ENCODE measurements at places on chromosomes 12 and 14.

DNA sequence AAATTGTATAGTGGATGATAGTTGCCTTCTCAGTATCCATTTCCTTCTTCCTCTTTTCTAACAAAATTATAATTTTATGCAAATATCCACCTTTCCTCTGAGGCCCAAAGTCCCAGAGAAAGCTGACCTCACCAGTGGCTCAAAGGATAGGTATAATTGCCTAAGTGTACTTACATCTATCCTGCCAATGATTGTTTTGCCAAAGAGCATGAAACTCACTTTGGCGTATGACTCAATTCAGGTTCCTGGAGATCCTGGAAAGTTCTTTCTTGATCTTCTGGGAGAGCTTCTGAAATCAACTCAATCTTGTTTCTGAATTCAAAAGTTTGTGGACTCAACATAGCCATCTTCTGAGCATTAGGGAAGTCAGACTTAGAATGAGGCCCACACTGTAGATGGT, 10.5 kb upstream of the RBM25 start:
- no peak for DNase-seq

- DNase-seq, result no peak
These were observed 199.7 kb upstream of the LMNTD1 start for GRCh38 chr12:25752710-25753309.

DNA sequence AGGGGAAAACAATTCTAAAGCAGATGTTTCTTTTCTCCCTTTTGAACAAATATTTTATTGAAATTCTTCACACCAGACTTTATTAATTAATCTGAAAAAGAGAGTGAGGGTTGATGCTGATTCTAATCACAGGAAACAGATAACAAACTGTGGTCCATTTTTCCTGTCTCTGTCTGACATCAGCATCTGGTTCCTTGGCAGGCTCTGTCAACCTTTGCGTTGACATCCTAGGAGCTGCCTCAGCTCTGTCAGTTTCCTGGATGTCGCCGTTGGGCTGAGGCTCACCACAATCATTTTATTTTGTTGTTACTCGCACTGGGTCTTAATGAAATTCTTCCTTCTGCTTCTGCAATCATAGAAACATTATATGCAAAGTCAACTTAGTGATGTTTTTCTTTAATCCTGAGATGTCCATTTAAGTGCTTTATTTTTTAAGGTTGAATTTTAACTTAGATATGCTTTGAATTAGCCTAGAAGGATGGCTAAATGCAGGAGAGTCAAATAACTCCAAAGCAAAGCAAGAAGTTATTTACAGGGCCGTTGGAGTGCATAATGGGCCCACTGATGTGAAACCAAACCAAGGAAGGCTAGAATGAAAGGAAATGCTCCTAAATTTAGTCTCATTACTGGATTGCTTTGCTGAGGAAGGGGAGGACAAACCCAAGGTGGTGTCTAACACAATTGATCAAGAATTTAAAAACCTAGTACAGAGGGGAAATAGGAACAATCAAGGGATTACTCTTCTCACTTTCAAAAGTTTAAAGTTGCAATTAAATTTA, 542.4 kb downstream of the FLRT2 start:
- no peak for DNase-seq

- no peak for DNase-seq
These were observed 21.4 kb upstream of the APPL2 start for GRCh38 chr12:105257321-105257728.

DNA sequence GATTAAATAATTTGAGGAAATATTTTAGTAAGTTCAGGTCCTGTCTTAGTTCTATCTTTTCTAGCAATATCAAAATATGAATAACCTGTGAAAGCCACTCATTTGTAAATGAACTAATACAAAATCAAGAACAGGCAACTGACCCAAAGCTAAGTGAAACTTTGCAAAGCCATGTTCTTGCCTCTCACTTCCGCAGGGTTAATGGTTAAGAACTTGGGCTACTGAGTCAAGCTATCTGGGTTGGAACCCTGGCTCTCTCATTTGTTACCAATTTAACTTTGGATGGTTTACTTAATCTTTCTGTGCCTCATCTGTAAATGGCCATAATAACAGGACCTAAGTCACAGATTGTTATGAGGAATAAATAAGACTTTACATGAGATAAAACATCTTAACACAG, 2.8 kb downstream of the KIF21A start:
- DNase-seq, result no peak

DNA sequence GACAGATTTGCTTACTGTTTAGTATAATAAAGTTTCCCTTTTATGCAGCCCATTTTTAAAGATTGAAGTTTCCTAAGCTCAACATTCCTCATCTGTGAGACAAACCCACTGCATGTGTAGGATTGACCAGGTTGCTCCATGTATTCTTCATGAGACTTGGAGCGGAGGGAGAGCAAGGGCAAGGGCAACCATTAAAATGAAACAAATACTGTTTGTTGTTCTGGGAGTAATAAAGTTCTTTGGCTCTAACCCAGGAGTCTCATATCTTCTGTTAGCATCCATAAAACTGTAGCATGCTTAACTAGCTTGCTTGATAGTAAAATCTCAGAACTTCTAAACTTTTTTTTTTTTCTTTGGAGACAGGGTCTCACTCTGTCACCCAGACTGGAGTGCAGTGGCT, 74.2 kb downstream of the NTS start:
- no peak for DNase-seq

DNA sequence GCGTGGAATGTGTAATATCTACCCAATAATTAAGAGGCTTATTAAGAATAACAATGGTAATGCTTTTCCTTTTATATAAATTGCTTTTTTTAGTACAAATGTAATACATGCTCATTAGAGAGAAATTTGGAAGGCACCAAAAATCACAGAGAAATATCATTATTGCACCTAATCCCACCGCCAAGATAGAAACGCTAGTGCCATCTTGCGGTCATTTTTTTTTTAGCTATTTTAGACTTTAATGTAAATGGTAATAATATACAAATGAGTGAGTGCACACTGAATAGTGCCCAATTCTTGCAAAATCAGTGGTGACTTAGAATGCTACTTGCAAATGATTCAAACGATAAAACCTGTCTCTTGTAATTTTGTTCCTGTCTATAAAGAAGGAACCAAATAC, 576.8 kb upstream of the TMEM132C start:
- no peak for DNase-seq

DNA sequence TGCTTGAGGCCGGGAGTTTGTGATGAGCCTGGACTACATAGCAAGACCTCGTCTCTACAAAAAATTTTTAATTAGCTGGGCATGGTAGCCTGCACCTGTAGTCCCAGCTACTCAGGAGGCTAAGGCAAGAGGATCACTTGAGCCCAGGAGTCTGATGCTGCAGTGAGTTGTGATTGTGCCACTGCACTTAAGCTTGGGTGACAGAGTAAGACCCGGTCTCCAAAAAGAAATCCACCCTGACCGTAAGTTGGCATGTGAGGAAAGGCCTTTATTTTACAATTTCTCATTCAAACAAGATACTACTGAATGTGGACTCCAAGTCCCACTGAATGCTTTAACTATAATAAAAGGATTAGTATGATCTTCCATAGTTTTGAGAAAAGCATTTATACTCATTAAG, 27.3 kb downstream of the PSMA6 start:
- DNase-seq, result no peak

DNA sequence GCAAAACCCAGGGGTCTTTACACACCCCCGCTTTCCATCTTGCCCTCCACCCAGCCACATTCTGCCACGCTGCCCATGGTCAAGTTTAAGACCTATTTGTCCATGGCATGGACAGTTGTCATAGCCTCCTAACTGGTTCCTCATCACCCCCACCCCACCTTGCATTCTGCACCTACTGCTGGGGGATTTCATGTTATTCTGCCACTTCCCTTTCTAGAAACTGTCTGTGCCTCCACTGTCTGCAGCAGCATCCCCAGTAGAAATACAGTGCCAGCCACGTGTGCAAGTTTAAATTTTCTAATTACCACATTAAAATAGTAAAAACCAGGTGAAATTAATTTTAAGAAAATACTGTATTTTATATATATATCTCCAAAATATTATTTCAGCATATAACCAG, 63.2 kb downstream of the WDR20 start:
- DNase-seq, result no peak
